ENCODE measurements at places on chromosomes 4 and X.

- no peak for DNase-seq
Measured at GRCh38 chr4:40829586-40829985, 79.8 kb downstream of the NSUN7 start.

- DNase-seq = no peak
Measured at GRCh38 chr4:32824336-32824735, 2104.2 kb downstream of the PCDH7 start.

DNA sequence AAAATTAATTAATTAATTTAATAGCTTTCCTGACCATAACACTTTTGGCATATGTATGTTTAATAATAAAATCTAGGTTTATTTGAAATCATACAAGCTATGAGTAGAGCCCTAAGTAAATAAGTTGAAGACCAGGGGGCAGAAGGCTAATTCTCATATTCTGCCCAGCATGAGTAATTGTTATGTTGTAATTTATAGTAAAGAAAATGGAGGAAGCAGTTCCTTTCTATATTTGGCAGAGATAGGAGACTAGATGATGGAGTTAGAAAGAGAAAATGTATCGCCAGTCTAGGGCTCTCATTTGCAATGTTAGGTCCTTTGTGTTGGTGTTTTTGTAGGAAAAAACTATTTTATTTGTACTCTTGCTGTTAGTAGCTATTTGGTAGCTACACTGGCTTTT, 89.1 kb downstream of the FNIP2 start:
- DNase-seq = no peak

DNA sequence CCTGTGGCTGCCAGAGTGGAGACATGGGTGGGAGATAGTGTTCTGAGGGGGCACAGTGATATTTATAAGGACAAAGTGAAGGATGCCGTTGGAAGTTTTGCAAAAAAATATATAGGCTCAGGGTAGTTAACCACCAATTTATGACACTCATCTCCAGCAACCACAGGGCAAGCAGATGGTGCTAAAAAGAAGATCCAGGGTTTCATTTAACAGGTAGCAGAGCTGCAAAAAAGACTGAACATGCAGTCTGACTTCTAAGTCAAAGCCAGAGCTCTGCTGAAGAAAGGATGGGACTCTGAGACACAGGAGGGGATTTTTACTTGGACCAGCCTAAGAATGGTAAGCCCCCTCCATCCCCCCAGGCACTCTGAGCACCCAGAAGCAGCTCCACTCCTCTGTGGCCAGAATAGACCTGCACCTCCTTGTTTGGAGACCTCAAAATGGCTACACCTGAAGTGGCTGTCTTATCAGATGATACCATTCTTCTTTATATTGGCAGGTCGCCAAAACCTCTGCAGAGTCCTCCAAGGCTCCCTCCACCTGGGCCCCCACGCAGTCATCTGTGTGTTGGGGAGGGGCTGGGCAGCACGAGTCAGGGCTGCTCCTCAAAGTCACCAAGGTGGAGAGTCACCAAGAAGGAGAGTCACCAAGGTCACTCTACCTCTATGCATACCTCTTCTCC, 161.4 kb upstream of the FAM9B start:
- DNase-seq = no peak

- DNase-seq = no peak
Measured at GRCh38 chr4:11074581-11075241, 354.0 kb downstream of the HS3ST1 start.

- no peak for DNase-seq
Measured at GRCh38 chr4:137393044-137393443, 139.2 kb downstream of the PCDH18 start.
